Activated T-helper 1 cell treated with anti-CD3 and anti-CD28 coated beads, Interleukin-2, amount 50 U/mL, for 16 hours (primary cell): ENCODE measurements at places on chromosomes 5 and 9.

DNA sequence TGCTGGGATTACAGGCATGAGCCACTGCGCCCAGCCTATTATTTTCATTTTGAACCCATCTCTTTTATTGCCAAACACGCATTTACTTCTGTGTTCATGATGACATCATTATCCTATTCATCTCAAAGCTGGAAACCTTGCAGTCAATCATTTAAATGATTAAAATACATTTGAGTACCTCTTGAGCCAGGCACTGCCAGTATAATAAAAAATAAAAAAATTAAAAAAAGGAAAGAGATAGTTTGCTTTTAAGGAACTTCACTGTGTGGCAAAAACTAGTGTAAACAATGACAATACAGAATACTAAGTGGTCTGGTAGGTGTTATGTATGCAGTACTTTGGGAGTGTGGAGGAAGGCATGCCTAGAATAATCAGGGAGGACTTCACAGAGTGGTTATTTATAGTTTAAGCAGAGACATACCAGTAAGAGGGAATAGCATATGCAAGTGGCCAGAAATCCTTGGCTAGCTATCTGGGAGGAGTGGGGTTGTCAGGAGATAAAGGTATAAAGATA lies 8.6 kb downstream of the NSD1 start:
- no peak for DNase-seq

- DNase-seq, result no peak
Observed at GRCh38 chr9:131839281-131840084, 99.6 kb upstream of the RAPGEF1 start.

DNA sequence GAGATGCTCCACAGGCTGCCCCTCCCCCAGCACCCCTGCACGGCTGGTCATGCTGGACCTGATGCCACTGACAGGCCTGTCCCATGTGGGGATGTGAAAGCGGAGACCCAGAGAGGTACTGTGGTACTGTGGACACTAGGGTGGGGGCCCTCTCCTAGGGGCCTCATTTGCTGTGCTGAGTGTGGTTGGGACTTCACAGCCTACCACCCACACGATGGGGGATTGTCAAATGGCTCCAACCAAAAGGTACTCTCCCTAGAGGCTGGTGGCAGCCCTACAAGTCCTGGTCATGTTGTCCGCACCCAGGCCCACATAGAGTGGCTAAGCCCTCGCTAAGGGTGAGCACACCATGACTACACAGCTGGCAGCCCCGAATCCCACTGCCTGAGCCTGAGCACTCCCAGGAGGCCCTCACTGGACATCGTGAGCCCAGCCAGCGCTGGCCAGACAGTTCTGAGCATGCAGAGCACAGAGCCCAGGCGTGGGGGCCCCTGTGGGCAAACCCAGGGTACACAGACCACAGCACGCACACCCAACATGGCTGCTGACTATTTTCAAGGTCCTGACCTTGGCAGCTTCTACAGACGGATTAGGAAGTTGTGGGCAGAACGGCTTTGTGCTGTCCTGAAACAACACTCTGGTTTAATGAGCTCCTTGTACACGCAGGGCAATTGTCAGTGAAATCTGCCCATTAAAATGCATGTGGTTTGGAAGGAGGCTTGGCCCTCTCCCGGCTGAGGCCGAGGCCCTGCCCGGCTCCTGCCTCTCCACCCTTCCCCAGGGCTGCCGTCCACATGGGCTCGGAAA lies 214.1 kb downstream of the HSPA4 start:
- DNase-seq, result no peak

GRCh38 chr5:35876922-35877321 lies 20.2 kb downstream of the IL7R start:
- DNase-seq, result no peak

DNA sequence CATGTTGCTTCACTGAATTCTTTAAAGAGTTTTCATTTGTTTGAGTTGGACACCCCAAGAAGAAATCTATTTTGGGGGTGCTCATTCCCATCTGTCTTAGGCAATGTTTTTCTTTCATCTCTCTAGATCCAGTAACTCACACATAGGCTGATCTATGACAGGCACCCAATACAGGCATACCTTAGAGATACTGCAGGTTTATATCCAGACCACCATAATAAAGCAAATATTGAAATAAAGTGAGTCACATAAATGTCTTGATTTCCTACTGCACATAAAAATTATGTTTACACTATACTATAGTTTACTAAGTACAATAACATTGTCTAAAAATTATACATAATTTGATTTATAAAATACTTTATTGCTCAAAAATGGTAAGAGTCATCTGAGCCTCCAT lies 364.5 kb downstream of the MTRR start:
- DNase-seq, result no peak

DNA sequence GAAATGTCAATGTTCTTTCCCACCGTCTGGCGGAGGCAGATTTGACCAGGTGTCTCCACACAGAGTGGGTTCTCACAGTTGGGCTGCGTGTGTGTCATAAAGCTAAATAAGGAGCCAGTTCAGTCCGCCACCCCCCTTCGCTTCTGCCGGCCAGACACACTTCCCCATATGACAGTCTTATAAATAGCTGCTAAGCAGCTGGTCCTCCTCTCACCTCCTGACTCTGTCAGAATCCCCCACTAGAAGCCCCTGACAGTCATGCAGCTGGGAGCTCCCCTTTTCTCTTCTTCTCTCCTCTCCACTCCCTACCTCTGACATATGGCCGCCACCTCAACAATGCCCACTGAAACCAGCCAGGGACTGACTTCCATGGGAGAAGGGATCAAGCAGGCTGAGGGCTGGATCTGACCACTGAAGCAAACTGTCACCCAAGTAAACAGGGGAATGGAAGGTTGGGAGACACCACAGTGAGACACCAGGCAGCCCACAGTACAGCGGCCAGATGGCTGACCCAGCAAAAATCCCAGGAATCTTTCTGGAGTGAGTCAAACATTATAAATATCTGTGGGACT lies 141.9 kb upstream of the EFNA5 start:
- no peak for DNase-seq

DNA sequence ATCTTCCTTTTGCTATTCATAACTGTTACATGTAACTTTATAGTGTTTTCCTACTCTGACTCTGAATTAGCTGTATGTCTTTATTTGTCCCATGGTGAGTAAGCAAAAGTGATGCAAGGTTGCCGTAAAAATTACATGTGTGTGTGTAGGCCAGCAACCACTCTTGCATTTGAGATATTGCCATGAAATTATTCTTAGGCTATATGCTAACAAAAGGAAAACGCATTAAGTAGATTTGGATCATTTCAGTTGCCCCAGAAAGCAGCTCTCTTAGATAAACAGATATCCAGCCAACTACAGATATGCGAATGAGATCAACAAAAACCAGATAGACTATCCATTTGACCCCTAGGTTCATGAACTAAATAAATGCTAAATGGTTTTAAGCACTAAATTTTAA lies 73.6 kb downstream of the CYLC2 start:
- no peak for DNase-seq

DNA sequence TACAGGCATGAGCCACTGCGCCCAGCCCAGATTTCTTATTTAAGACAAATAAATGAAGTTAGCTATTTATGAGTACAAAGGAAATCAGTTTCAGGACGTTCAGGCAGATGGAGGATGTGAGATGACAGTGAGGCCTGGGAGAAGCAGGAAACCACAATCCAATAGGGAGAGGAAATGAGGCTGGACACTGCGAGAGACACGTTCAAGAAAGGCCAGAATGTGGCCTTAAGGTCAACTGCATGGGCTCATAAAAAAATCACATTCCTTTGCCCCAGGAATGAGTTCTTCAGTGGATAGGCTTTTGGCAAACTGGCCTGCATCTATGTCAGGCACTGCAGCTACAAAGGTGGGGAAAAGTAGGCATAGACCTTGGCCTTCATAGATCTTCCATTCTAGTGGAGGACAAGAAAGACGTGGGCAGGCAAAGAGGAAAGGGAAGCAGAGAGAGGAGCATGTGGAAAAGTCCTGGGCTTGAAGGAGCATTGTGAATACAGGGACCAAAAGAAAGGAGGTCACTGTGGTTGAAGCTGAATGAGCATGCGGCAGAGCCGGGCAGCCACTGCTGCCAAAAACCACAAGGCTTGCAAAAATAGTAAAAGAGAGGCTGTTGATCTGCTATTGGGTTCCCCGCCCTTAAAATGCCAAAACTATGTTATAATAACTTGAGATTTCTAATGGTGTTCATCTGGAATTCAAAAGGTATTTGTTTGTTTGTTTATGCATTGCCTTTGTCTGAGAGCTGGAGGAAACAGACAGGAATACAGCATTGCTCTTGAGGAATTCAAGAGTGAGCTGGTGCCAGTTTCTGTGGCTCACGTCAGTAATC lies 133.0 kb downstream of the GNA14 start:
- no peak for DNase-seq

DNA sequence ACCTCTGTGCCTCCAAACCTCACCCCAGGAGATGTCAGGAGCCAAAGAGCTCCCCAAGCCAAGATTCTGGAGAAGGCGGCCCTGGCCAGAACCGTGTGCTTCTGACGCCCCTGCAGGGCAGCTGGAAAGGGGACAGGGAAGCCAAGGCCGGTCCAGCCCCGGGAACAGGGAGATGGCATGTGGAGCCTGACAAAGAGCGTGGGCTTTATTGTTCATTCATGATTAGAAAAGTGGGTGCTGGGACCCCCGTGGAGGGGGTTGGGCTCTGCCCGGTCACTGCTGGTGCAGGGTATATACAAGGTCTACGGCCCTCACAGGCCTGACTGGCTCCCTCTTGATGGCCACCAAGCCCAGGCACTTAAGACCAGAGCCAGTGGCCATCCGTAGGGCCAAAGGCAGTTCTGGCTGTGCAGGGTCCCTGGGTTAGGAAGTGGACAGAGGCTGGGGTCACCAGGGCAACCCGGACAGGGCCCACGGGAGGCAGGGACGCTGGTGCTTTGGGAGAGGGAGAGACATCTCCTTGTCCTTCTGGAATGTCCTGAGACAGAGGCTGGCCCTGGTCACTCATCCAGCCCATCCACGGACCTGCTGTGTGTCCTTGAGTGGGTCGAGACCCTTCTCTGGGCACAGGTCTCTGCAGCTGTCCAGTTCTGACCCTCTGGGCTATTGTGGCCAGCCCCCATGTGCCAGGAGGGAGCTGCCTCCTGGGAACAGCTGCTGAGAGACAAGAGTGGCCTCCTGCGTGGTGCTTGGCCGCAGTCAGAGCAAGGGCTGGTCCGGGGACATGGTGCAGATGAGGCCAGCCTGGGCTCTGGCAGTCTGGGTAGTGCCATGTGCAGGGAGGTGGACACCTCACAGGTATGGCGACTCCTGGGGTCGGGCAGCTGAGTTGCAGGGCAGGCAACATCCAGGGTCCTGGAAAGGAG lies 12.5 kb downstream of the NINJ1 start:
- no peak for DNase-seq
